CD4-positive, alpha-beta T cell treated with Interleukin-21 for 1 hour (primary cell): ENCODE measurements at places on chromosomes 13 and 19.
A peak's percentile ranks its signal among the peaks of the same experiment; 100 is the strongest.

- no peak for DNase-seq
These were observed 46.1 kb downstream of the LATS2 start for GRCh38 chr13:21015284-21015683.

GRCh38 chr13:98875146-98875729, 102.6 kb downstream of the DOCK9 start:
- no peak for DNase-seq

DNA sequence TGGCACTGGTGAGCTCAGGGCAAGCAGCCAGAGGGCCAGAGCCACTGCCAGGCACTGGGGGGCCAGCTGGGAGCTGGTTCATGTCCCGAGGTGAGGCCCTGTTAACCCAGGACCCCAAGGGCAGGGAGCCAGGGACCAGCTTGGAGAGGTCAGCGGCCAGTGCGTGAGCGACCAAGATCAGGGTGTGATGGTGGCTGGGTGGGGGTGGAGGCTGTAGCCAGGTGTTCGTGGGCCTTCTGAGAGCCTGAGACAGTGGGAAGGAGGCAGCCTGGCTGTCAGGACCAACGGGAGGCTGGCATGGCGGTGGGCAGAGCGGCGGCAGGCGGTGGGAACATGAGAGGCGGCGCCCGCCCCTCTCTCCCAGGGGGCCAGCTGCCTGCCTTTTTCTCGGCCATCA, 8.1 kb upstream of the KPTN start:
- no peak for DNase-seq

- no peak for DNase-seq
These were observed 55.2 kb downstream of the ATP7B start for GRCh38 chr13:51955816-51956603.

DNA sequence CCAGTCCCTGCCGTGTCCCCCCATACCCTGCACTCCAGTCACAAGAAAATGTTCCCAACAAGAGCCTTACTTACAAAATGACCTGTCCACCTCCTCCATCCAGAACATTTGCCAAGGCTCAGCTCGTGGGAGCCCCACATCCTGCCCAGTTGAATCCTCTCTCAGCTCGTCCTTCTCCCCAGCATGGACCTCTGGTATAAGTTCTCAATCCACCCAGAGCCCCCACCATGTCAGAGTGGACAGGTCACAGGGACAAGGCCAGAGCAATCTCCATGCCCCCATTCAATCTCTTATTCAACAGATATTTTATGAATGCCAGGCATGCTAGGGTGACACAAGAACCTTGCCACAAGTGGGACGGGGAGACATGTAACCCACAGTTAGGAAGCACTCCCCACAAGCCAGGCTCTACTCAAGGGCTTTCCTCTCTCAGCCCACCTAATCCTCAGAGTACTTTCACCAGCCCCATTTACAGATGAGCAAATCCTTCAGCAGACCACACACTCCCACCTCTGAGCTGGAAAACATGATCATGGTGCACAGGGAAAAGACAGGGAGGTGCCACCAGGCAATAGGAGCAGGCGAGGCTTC, 15.1 kb downstream of the DEDD2 start:
- DNase-seq: no peak

DNA sequence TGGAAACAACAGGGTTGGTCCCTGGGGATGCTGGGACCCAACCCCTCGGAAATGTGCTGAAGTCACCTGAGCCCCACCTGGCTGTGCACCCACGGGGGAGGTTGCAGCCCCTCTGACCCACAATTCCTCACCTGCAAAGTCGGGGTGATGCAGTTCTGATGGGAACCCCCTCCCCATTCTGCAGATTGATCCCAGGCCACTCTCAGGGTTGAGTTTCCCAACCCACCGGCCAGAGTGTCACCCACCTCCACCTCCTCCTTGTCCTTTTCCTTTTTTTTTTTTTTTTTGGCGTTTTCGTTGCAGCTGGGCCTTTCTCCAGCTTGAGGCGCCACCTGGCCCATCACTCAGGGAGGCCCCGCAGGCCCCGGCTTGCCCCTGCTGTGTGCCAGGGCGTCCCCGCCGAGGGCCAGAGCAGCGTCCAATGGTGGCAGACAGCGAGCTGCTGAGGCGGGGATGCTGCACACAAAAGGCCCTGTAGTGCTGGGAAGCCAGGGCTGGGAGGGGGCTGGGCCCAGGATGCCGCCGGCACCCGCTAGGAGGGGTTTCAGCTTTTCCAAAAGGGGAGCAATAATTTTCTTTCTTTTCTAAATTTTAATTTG, 4.6 kb downstream of the PIK3R2 start:
- no peak for DNase-seq

DNA sequence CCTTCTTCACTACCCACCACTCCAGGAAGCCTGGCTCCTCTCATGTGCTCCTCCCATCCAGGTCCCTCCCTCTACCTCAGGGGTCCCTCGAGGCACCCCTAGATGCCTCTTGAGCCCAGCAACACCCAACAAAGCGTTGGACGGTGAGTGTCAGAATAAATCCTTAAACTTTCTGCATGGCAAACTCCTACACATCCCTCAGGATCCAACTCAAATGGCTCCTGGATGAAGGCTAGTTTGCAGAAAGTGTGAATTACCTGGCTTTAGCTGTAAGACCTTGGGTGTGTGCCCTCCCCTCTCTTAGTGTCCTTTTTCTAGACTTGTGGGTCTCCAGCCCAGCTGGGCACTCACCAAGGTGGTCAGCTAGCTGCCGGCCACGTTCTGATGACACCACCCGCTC, 5.4 kb downstream of the MPV17L2 start:
- DNase-seq: no peak

DNA sequence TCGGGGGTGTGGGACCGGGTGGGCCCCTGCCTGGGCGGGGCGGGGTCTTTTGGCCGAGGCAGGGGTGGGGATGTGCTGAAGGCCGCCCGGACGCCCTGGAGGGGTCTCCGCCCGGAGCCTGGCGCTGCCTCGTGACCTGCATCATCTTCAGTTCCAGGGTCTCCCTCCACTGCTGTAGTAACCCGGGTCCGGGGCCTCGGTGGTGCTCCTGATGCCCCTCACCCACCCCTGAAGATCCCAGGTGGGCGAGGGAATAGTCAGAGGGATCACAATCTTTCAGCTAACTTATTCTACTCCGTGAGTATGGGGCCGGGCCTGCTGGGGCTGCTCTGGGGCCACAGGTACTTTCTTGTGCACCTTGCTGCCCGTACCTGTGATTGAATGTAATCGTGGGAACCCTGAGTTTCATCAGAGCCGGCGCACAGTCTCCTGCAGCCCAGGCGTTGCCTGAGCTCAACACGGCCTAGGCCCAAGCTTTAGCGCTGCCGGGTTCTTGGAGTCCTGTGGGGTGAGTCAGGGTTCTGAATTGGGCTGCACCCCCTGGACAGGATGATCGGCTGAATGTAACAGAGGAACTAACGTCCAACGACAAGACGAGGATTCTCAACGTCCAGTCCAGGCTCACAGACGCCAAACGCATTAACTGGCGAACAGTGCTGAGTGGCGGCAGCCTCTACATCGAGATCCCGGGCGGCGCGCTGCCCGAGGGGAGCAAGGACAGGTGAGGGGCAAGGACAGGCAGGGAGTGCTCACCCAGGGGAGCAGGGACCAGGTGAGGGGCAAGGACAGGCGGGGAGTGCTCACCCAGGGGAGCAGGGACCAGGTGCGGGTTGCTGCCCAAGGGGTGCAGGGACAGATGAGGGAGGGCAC, 10.5 kb downstream of the PEAK3 start:
- no peak for DNase-seq

DNA sequence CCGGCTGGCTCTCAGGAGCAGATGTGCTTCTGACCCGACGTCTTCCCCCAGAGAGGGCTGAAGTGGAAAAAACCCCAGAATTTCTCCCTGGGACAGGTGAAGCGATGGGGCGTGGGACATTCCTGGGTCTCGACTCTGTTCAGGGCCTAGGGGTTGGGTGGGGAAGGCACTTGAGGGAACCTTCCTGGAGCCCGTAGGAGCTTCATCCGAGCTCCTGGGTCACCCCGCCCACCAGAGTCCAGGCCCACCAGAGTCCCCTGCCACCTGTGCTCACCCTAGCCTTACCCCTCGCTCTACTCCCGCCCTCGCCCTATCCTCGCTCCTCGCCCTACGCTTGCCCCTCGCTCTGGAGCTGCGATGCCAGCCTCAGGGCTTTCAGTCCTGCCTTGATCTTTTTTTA, 23.2 kb downstream of the EPN1 start:
- no peak for DNase-seq

- no peak for DNase-seq
These were observed 54.6 kb upstream of the URI1 start for GRCh38 chr19:29887442-29887855.

- DNase-seq: no peak
These were observed 119.0 kb downstream of the MYCBP2 start for GRCh38 chr13:77207943-77208342.

DNA sequence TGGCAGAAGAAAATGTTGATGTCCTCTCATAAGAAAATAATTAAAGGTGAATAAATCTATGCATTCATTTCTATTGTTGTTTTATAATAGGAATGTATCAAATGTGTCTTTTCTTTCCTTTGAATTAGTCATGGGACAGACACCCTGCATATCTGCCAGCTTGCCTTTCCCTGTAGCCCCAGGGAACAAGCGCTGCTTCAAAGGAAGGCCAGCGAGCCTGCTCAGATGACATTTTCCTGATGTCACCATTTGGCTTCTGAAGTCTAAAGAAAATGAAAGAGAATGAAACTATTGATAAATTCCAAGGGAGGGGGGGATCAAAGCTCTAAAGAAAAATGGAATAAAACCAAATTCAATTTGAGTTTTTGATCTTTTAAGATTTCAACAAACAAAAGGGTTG, 574.8 kb downstream of the IRS2 start:
- no peak for DNase-seq

GRCh38 chr19:31568724-31569123, 219.5 kb upstream of the TSHZ3 start:
- DNase-seq: no peak

DNA sequence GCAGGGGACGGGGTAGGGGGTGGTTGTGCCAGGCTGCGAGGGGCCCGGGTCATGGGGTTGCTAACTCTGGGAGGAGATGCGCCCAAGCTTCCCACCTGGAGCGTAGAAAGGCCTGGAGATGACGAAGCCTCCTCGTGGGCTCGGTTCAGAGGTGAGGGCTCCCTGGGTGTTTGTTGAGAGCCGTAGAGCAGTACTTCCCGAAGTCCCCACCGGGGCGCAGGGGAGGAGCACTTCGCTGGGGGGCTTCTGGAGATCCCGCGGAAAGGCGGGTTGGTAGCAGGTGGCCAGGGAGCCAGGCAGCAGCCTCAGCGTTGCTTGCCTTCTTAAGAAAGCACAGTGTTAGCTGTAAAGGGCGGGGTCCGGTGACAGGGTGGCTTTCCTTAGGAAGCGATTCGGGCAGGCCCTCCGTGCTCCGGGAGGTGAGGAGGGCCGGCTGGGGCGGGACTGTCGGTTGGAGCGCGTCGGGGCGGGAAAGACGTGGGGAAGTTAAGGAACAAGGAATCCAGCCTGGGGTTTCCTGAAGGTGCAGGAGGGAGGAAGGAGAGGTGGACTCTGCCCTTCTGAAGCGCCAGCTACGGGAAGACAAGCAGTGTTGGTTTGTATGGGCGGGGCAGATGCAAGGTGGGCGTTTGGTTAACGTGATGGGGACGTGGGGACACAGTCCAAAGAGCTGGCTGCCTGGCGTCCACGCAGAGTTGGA, 3.3 kb downstream of the VSTM2B start:
- no peak for DNase-seq

GRCh38 chr19:6521718-6522646, 8.8 kb upstream of the TNFSF9 start:
- peak; percentile 82 for DNase-seq

DNA sequence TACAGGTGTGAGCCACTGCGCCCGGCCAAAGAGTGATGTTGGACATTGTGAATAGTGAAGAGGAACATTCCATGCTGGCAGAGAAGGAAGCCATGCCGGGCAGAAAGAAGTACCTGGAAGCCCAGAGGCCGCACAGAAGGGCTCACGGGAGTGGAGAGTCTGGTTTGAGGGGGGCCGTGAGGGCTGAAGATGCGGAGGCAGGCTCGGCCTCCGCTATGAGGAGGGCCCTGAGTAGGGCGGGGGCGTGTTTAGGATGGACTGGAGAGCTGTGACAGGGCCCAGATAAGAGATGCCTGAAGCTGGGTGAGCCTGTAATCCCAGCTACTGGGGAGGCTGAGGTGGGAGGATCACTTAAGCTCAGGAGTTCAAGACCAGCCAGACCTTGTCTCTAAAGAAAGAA, 1.6 kb downstream of the JOSD2 start:
- DNase-seq: no peak

DNA sequence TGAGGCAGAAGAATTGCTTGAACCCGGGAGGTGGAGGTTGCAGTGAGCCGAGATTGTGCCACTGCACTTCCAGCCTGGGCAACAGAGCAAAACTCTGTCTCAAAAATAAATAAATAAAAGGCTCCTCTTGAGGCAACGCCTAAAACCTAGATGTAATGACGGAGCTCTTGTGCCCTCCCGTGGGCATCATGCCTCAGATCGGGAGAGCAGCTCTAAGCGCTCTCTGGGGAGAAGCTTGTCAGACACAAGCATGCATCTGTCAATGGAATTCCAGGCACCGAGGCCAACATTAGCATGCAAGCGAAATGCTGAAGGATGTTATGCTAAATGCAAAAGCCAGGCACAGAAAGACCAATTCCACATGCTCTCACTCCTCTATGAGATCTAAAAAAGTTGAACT, 45.6 kb upstream of the MRI1 start:
- no peak for DNase-seq
